ENCODE measurements at places on chromosomes 2 and 18.

GRCh38 chr18:28193177-28193778 is 16.3 kb upstream of the CDH2 start:
- DNase-seq, result no peak

DNA sequence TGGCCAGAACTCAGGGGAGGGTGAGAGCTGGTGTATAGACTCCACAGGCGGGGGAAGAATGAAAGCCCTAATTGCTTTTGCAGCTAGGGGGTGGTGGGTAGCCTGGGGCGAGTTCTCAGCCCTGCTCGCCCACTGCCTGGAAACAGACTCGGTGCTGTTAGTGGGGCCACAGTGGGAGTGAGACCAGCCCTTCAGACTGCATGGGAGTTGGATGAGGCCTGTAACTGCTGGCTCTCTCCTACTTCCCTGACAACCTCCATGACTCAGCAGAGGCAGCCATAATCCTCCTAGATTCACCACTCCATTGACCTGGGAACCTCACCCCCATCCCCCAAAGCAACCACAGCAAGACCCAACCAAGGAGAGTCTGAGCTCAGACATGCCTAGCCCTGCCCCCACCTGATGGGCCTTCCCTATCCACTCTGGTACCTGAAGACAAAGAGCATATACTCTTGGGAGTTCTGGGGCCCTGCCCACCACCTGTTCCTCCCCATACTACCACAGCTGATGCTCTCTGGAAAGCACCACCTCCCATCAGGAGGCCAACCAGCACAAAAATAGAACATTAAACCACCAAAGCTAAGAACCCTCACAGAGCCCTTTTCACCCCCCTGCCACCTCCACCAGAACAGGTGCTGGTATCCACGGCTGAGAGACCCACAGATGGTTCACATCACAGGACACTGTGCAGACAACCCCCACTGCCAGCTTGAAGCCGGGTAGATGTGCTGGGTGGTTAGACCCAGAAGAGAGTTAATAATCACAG is 226.3 kb downstream of the EIPR1 start:
- DNase-seq, result no peak

GRCh38 chr2:88707003-88707402 is 15.5 kb downstream of the RPIA start:
- DNase-seq, result no peak

DNA sequence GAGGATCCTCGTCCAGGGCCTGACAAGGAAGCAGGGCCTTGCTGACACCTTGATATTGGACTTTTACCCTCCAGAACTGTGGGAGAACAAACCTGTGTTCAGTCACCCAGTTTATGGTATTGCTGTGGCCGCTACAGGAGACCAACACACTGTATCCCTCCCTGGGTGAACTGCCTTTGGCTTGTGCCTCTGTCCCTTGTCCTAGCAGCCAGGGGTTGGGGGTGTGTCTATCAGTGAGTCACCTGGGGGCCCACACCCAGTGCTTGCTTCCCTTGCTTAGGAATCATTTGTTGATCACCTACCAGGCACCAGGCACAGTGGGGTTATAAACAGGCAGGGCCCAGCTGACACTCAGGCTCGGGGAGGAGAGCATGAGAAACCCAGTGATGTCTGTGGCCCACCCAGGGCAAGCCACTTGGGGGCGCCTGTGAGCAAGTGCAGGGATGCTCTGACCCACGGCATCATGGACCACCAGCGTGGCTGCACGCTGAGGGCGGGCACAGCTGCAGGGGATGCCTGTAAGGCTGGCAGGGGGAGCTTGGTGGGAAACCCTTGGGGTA is 17.1 kb downstream of the TMEM185B start:
- no peak for DNase-seq

GRCh38 chr2:132897111-132897510 is 227.1 kb upstream of the LYPD1 start:
- DNase-seq, result no peak

All from effector CD8-positive, alpha-beta T cell (primary cell).